ENCODE measurements at places on chromosomes 5 and 9. TPM values are rescaled to one million over a fixed set of nuclear protein-coding genes. Genes with fewer than 3 reads are reported as not detected.

Gene C6
- not detected for total RNA-seq

Gene ABITRAM
- total RNA-seq, result 6.0 TPM

Gene RGS7BP
- total RNA-seq, result not detected

Gene SLC36A3
- not detected for total RNA-seq

Gene GMCL2
- not detected for total RNA-seq

Gene SLC46A2
- total RNA-seq, result not detected

Gene SPTLC1
- 83.0 TPM for total RNA-seq

Gene SQSTM1
- total RNA-seq, result 113 TPM

Gene TXNDC8
- not detected for total RNA-seq

Gene PRDM9
- total RNA-seq, result not detected

Gene FOXD4
- 0.21 TPM for total RNA-seq

Gene TERT
- total RNA-seq, result not detected

Gene ARPC5L
- total RNA-seq, result 53.8 TPM

Gene ANKRD31
- 0.09 TPM for total RNA-seq

Gene FAM200C
- 2.8 TPM for total RNA-seq

Gene TNFSF8
- not detected for total RNA-seq

Gene IL5
- not detected for total RNA-seq

Gene PDE6A
- not detected for total RNA-seq

Gene CAMK4
- total RNA-seq, result 3.0 TPM

Gene QRFP
- total RNA-seq, result not detected

Gene SLC6A19
- not detected for total RNA-seq

Gene NR4A3
- 0.21 TPM for total RNA-seq

Gene PROB1
- total RNA-seq, result 1.6 TPM

Gene CBY3
- not detected for total RNA-seq
